ENCODE measurements at places on chromosomes 3 and 15.

DNA sequence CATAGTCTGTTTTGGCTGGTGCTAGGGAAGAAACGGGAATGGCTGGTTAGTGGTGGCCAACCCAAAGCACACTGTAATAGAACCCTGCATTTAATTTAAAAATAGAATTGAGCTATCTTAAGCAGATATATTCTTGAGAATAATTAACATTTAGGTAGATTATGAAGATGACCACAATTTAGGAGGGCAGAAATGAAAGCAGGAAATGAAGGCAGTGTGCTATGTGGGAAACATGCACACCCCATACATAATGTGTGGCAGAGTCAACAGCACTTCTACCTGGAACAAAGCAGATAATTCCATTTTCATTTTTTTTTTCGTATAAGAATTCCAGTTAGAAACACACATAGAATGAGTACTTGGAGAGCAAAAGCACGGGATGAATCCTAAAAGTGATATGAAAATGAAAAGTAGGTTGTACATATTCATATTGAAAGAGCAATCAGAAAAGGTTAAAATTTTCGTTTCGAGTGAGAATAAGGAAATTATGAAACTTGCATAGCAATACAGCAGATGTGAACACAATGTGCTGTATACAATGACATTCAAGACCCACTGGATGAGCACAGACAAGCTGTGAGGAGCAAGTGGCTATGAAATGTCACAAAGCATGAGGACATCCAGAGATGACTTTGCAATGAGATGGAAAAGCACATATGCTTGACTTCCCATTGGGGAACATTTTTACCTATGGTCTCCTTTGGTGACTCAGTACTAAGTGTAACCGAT, 102.6 kb downstream of the TFG start:
- no peak for DNase-seq

DNA sequence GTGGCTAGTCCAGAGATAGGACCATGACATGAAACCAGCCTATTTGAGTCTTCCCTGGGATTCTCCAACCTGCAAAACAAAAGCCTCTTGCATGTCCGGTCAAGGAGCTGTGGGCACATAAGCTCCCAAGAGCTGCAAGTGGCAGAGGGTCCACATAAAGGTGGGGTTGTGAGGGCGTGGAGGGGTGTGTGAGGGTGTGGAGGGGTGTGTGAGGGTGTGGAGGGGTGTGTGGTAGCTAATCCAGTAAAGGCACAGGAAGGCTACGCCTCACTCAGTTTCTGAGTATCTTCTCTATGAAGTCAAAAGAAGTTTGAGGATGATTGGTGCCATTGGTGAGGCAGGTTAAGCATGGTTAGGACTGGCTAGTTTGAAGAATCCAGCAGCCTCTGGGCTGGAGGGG, 259.4 kb upstream of the NSMCE3 start:
- DNase-seq, result no peak

DNA sequence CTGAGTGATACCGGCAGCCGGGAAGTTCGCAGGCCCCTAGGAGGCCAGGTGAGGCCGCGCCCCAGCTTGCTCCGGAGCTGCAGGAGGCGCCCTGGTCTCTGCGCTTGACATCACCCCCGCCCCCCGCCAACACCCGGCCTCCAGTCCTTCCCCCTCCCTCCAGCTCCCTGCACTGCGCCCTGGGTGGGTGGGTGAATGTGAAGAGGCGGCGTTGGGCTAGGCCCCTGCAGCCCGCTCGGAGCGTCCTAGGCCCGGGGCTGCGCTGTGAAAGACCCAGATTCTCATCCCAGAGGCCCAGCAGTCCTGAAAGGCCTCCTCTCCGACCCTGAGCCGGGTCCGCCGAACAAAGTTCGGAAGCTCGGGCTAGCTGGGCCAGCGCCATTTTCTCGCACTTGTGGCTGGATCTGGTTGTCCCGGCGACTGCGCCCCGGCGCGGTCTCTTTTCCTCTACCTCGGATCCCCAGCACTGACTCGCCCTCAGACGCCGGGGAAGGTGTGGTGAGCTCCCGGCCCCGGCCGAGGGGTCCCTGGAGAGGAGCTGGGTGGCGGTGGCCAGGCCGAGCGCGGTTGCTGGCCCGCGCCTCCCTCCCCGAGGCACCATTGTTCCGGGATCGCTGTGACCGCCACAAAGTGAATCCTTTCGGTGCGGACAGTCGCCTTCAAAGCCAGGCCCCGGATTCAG, 12.9 kb downstream of the ZIC4 start:
- DNase-seq, result no peak

DNA sequence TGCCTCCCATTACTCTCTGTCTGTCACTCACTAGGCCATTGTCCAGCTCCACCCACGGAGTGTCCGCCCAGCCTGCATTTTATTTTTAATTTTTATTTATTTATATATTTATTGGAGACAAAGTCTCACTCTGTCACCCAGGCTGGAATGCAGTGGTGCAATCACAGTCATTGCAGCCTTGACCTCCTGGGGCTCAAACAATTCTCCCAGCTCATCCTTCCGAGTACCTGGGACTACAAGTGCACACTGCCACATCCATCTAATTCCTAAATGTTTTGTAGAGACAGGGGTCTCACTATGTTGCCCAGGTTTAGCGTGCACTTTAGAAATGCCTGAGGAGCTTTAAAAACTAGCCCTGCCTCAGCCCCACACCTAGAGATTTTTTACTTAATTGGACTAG, 141.5 kb downstream of the LIPC start:
- no peak for DNase-seq

GRCh38 chr3:9727041-9727595, 4.4 kb upstream of the BRPF1 start:
- DNase-seq, result peak; percentile 43

DNA sequence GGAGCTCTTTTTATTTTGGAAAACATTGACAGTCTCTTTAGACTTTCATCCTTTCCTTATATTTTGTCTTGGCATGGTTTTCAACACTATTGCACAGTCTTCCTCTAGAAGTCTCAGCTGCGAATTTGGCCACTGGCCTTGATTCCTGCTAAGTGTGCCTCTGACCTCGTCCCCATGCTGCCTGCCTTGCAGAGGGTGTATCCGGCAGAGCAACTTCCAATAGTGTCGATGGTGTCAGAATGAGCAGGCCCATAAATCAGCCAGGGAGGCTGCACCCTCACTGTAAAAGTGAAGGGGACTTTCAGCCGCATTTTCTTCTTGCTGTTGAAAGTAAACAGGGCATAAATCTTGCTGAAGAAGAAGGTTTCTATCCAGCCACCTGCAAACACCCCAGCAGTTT, 336.7 kb upstream of the TRIM42 start:
- DNase-seq, result no peak

Measured in activated CD8-positive, alpha-beta memory T cell treated with anti-CD3 and anti-CD28 coated beads, Interleukin-2, amount 50 U/mL, for 4 hours (primary cell).